ENCODE measurements at places on chromosomes 13 and 19.

GRCh38 chr13:36154567-36155291, 23.5 kb upstream of the DCLK1 start:
- DNase-seq: no peak

DNA sequence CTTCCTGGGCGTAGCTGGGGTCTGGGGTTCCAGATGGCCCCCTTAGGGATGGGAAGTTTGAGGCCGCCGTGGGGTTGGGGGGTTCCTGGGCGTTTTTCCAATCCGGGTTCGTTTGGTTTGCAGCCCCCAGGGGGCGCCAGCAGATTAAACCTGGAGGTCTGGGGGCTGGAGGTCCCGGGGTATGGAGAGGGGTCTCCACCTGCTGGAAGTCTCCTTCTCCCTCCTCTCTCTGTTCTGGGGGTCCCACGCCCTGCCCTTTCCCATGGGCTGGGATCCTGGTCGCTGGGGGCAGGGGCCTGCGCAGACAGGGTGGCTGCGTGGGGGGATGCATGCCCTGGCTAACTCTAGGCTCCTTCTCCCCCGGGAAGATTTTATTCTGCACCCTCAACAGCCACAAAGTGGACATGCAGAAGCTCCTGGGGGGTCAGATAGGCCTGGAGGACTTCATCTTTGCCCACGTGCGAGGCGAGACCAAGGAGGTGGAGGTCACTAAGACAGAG, 899 bp downstream of the GIPC3 start:
- DNase-seq: peak; percentile 24

DNA sequence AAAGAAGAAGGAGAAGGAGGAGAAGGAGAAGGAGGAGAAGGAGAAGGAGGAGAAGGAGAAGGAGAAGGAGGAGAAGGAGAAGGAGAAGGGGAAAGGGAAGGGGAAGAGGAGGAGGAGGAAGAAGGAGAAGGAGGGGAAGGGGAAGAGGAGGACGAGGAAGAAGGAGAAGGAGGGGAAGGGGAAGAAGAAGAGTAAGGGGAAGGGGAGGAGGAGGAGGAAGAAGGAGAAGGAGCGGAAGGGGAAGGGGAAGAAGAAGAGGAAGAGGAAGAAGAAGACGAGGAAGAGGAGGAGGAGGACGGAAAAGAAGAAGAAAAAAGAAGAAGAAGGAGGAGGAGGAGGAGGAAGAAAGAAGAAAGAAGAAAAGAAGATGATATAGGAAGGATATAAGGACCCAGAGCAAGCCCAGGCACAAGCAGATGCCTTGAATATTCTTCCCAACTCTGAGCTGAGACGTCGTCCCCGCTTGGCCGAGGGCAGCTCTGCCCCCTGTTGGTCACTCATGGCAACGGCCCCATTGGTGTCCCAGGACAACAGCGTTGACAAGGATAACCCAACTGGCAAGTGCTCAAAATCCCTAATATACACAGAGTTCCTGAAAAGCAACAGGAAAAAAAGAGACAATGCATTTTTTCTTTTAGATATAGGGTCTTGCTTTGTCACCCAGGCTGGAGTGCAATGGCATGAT, 30.6 kb upstream of the IGSF23 start:
- DNase-seq: no peak

DNA sequence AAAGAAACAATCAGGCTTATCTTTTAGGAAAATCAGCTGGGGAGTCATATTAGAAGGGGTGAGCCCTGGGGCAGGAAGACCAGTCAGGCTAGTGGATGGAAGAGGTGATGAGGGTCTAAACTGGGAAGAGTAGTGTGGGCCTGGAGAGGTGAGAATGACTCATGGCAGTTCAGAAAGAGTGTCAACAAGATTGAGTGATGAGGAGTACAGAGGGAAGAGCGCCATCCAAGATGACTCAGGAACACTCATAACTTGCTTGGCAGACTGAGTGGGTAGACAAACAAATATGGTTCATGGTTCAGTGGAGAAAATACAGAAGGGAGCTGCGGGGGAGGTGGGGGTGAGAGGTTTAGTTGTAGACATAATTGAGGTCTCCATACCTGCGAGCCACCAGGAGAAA, 17.3 kb upstream of the CLDN10 start:
- no peak for DNase-seq

DNA sequence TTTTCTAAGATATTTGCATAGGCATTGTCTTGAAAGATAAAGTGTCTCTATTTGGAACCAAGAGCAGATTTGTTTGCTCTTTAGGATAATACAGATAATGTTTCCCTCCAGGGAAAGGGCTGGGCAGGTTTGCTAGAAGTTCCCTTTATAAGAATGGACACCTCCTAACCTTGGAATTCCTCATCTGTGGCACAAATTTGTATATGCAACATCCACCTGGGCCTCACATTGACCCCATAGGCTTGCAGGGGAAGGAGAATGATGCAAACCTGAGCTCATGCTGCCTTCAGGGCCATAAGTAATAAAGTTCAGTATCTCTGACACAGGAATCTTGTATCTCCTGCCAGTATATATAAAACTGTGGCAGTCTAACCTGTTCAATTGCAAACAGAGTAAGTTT, 508.4 kb upstream of the MIR17HG start:
- DNase-seq: no peak

- no peak for DNase-seq
Observed at GRCh38 chr13:112783978-112784371, 94.1 kb downstream of the ATP11A start.
